ENCODE measurements at places on chromosomes 2 and 18. TPM values are rescaled to one million over a fixed set of nuclear protein-coding genes. Genes with fewer than 3 reads are reported as not detected.
A peak's percentile ranks its signal among the peaks of the same experiment; 100 is the strongest.

DNA sequence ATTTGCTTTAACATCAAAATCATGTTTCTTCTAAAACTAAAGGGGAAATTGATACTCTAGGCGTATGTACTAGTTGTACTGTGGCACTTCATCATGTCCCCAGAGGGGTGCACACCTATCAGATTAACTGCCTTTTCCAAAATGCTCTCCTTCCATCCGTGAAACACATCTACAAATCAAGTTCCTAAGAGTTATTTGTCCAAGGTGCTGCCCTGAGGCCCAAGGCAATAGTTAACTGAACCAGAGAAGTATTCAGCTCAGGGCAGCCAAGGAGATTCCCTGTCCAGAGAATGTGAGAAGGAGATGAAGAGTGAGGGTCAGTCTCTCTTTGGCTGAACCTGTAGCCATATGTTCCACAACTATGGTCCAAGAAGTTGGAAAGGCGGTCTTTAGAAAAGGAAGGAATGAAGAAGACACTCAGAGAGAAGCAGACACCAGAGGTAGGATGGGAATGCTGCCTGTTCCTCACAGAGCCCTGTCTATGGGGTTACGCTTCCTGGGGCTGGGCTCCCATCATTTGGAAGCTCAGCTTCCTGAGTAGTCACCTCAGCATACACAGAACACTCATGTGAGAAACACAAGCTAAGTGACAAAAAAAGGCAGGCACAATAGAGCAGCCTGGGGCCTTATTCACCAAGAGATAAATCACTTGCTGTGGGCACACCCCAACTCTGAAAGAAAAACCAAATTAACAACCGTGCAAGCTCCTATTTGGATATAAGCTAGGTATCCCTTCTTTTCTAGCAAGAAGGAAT, 55.6 kb downstream of the ANKRD44 start:
- no peak for DNase-seq

- DNase-seq = no peak
These were observed 27.7 kb upstream of the AP1S3 start for GRCh38 chr2:223865124-223865523.

- DNase-seq = peak; percentile 73
These were observed 7.5 kb downstream of the C2orf49 start for GRCh38 chr2:105344704-105345345.

DNA sequence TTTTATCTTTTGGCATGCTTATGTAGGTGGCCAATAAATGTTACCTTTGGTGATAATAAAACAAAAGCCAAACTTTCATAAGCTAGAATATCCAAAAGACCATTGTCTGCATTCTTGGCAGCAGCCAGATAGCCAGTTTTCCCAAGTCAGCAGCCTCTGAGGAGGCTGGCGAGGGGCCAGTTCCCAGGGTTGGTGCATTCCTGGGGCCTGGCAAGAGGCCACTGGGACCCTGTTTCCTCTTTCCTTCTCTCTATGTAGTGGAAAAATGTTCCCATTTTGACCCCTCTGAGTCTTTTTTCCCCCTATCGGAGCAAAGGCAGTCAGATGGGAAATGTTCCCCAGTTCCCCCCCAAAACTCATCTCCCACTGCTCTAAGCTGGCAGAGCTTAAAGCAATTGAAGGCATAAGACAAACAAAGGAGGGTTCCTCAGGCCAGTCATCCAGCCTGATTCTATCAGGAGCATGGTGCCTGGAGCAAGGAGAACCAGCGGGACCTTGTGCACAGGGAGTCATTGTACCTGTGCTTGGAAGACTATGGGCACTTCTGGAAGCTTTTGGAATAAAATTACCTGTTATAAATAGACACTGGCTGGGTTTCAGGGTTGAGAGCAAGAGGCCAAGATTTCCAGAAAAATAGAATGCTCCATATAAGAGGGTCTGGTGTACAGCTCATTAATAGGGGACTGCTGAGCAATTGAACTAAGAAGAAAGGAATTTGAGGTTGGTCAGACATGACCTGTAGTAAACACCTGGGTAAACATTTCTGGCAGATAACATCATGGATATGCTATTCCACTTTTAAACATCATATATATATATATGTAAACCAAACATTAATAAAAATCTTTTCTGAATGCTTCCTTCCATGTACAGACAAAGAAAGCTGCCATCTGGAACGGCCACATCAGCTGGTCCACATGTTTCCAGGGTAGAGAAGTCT, 63.4 kb downstream of the NCKAP5 start:
- peak; percentile 86 for DNase-seq

DNA sequence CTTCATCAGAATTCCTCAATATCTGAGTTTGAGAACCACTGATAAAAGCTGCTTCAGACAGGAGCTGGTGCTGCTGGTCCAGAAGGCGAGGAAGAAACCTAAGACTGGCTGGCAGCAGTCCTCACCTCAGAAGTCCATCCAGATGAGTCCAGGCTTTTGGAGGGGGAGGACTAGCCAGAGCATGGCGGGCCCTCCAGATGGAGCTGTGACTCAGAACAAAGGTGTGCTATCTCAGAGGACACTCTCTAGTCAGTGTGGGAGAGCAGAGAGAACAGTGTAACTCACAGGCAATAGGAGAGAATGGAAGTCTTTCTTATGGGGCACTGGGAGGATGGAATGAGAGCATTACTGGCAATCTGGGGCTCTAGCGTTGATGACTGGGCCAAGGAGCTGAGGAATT, 191.4 kb downstream of the NYAP2 start:
- DNase-seq = no peak

DNA sequence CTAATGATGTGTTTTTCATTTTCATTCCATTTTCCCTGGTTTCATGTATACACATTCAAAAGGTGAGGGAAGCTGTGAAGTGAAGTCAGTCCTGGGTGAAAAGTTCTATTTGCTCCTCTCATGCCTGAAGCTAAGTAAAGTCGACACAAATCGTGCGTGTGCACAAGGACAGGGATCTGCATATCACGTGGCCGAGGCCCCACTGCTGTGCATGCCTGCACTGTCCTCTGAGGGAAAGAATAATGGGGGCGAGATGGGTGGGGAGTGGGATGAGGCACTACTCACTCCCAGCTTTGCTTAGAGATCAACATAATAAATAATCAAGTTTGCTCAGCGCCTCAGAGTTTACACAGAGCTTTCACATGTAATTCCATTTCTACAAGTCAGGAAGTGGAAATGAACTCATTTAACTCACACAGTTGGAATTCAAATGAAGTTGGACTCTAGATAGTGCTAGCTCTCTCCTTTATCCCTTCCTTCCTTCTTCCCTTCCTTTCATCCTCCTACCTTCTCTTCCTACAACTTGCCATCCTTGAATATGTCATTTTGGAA, 5.1 kb upstream of the PTPRM start:
- DNase-seq = peak; percentile 41

DNA sequence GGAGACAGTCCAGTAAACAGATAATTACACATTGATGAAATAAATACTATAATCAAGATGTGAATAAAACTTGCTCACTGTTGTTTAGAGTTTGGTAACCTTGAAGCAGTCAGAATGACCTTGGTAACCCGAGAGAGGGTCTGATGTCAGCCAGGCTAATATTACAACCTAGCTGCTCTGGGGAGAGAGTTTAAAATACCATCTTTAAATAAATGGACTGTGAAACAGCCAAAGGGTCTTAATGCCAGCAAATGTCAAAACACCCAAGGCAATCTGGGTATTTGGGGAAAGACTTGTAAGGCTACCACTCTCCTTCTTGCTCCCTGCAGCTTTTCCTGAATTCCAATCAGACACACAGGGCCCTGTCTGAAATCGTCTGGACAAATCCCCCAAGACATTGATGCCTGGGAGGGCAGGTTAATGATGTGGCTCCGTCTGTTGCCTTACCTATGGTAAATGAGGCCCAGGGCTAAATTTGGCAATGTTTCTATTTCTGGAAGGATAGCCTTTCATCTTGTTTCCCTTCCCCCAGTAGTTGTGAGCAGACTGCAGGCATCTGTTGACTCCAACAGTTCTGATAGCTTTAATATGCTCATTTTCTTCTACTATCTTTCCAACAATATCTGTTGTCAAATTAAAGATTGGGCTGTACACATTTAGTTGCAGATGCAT, 43.0 kb upstream of the ITGB6 start:
- DNase-seq = no peak

GRCh38 chr2:207279520-207279919, 113.8 kb upstream of the KLF7 start:
- DNase-seq = no peak

- DNase-seq = no peak
These were observed 165.0 kb downstream of the ZEB2 start for GRCh38 chr2:144354953-144355352.

DNA sequence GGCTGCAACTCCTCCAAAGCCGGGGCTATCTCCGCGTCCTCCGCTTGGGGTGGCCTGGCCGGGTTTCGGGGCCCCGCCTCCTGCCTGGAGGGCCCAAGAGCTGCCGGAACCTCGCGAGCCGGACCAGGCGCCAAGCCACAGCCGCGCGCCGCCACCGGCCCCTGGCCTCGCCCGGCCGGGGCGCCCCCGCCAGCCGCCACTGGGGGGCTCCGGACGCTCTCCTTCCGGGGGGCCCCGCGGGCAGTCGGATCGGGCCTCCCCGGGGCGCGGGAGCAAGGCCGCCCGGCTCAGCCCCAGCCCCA, 17.4 kb upstream of the HAAO start:
- peak; percentile 84 for DNase-seq

- DNase-seq = no peak
These were observed 81.5 kb downstream of the MAPRE2 start for GRCh38 chr18:35122586-35123224.

DNA sequence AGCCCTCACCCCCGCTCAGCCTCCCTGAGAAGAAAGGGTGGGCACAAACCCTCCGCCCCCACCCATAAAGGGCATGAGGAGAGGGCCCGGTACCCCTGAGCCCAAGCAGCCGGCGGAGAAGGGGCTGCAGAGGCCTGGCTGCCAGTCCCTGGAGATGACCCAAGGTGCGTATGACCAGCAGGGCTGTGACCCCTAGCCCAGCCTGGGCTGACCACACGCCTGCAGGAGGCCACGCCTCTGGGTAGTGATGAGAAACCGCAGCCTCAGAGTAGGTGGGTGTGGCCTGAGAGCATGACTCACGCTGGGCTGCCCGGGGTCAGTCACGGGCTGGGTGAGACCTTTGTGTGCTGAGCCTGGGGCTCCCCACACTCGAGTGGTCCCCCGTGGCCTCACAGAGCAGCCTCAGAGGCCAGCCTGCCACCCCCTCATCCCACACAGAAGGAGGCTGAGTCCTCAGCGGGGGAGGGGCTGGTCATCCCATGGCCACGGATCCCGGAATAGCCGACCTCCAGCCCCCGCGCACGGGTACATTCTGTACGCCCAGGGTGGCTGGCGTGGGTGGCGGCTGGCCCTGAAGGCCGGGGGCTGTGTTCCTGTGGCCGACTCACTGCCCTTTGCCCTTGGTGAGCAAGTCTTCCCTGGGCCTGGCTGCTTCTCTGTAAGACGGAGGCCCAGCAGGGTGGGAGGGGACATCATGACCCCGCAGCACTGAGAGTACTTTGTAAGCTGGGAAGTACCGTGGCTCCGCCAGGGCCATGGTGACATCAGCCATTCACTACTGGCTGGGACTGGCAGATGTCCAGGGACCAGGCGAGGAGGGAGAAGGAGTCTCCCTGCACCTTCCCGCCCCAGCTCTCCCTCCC, 110.8 kb upstream of the OTOS start:
- peak; percentile 88 for DNase-seq

DNA sequence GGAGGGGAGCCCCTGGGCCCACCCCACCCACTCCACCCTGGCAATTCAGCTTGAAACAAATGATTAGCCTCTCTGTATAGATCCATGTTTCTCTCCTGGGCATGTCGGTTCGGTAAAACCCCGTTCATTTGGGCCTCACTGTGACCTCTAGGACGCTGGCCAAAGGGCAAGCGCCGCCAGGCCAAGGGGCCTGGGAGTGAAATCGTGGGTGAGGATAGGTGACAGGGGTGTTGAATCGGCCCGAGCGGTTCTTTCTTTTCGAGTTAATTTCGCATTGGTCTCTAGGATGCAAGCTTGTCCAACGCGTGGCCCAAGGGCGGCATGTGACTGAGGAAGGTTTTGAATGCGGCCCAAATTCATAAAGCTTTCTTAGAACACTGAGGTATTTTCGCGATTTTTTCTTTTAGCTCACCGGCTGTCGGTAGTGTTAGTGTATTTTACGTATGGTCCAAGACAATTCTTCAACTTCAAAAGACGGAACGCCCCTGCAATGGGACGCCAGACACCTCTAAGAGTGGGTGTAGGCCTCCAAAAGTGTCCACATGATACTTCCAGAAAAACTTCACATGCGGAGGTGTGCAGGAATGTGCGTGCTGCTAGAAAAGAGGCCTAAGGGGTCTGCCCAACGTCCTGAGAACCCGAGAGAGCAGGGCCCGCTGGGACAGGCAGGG, 9.8 kb upstream of the ARID5A start:
- DNase-seq = no peak

DNA sequence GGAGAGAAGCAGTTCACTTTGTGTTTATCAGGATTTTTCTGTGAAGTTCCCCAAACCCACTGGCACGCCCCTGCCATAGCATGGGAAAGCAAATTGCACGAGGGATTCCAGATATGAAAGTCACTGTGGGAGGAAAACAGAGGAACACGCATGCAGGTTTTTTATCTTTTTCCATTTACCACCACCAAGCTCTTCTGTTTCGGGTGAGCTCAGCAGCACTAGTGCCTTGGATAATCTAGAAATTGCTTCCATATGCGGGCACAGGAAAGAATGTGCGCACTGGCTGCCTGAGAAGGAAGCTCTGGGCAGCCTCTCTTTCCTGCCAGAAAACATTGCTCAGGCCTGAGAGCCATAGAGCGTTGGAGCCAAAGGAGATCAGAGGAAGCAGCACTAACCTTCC, 65.9 kb upstream of the WIPF1 start:
- peak; percentile 68 for DNase-seq

GRCh38 chr2:183031911-183032794, 6.1 kb downstream of the NCKAP1 start:
- DNase-seq = no peak

DNA sequence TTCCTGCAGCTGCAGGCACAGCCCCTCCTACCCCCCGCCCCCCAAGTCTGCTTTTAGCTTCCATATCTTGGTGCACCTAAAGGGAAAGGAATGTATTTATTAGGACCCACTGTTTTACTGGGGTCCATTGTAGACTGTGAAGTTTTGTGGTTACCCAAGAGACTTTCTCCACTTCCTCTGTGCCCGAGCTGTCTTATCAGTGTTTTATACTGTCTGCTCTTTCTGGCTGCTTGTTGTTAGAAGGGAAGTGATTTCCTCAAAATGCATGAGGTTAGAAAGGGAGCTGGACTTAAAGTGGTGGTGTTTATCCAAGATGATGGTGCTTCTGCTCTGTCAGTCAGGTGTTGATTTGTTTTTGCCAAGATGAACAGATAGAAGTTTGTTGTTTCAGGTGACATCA, 85.0 kb downstream of the PTH2R start:
- DNase-seq = no peak

The CNTNAP5 gene
- not detected for total RNA-seq

The PIAS2 gene
- total RNA-seq = 15.5 TPM

The EPB41L3 gene
- total RNA-seq = 42.1 TPM

The SERPINB5 gene
- total RNA-seq = 0.51 TPM

The LAMA1 gene
- total RNA-seq = 1.2 TPM
